ENCODE measurements at places on chromosomes 4 and X. TPM values are rescaled to one million over a fixed set of nuclear protein-coding genes. Genes with fewer than 3 reads are reported as not detected.

The TEX13D gene
- not detected for total RNA-seq

The PSAPL1 gene
- total RNA-seq, result not detected

The GPR119 gene
- total RNA-seq, result not detected

The LNX1 gene
- total RNA-seq, result 0.99 TPM

Data from smooth muscle cell of trachea (primary cell).